GM12878 (cell line): ENCODE measurements at places on chromosomes 2 and 18. TPM values are rescaled to one million over a fixed set of nuclear protein-coding genes. Genes with fewer than 3 reads are reported as not detected.

DNA sequence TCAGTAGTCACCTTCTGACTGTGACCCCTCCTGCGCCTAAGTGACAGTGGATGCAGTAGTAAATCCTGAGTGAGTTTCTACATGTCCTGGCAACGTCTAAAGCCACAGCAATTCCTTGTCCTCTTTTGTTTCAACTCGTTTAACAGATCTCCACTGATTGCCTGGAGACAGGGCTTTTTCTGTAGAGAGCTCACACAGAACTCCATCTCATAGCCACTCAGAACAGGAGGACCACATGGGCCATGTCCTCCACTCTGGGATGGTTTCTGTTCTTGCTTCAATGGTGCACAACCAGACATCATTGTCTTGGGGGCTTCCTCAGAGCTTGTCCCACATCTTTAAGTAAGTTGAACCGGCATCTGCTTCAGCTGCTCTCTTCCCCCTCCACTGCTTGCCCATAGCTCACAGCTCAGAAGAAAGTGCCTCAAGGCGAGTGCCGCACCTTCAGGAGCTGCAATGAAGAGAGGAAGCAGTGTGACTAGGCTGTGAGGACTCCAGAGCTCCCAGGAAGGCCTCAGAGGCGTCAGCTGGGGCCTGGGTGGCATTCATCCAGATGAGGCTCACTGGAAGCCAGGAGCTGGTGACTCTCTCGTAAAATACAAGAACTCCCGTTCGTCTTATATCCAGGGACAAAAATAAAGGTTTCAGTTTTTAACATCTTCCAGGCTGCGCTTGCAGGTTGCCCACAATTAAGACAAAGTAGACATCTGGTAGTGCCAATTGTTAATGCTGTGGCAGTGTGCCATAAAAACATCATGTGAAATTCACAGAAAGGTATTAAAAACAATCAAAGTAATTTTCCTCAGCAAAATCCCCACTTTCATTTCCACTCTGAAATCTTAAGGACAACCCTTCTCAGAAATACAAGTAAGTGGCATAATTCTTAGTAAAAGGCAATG is 37.3 kb downstream of the ST3GAL5 start:
- peak overlapping the region; percentile 3; the same call in 1 of the 2 replicates for H3K4me3 ChIP-seq
- H3K4me1 ChIP-seq = peaks cover 52% of the 10 kb centered on the region
- DNase-seq = no peak
- peak overlapping the region; percentile 40; the same call in 1 of the 2 replicates for H3K27ac ChIP-seq
- peaks cover 4% of the 10 kb centered on the region for H3K36me3 ChIP-seq

GRCh38 chr2:68774569-68775271 is 40.1 kb downstream of the ARHGAP25 start:
- peaks cover 39% of the 10 kb centered on the region for H3K4me1 ChIP-seq
- peak; percentile 54 for DNase-seq
- no peak overlapping the region for H3K27ac ChIP-seq

DNA sequence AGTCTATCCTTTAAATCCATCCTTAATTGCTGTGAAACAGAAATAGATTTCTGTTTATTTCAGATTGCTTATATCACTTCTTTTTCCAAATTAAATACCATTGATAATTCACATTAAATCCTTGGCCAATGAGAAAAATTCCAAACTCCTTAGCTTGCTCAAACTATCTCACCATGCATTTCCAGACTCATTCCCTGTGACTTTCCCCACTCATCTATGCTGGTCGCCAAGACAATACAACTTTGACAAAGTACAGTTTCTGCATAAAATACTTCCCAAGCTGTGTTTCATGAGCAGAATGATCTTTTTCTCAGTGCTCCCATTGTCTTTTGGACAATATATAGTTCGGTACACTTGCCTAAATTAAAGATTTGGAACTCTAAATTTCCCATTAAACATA is 575.6 kb downstream of the CPS1 start:
- no peak for DNase-seq
- no peak overlapping the region for H3K27ac ChIP-seq
- no peaks in the 10 kb centered on the region for H3K36me3 ChIP-seq
- no peaks in the 10 kb centered on the region for H3K27me3 ChIP-seq
- H3K4me1 ChIP-seq = no peaks in the 10 kb centered on the region
- H3K4me3 ChIP-seq = no peak overlapping the region

- H3K36me3 ChIP-seq = no peaks in the 10 kb centered on the region
- H3K4me1 ChIP-seq = no peaks in the 10 kb centered on the region
- no peak overlapping the region for H3K4me3 ChIP-seq
- no peaks in the 10 kb centered on the region; the same call in 1 of the 2 replicates for H3K27me3 ChIP-seq
Measured at GRCh38 chr18:75377258-75377657, 50.2 kb downstream of the SMIM21 start.

PARD3B gene
- 0.16 and 0.54 TPM in 2 replicates for total RNA-seq
